ENCODE measurements at places on chromosomes 7 and 10.

DNA sequence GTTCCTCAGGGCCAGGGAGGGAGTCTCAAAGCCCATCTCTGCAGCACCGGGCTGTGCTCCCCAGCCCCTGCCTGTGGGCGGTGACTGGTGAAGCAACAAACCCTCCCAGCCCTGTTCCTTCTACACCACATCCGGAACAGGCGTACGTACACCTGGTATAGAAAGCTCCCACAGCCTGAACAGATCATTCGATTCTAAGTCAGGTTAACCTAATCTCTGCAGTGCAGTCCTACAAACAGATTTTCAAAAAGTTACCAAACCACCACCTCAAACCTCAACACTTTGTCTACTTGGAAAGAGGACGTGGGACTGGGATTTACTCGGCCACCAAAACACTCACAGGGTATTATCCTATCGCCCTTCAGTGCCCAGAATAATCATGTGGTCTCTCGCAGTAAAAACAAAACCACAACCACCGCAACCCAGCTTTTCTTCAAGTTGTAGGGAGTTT lies 238.4 kb downstream of the DIP2C start:
- DNase-seq, result peak; percentile 35

DNA sequence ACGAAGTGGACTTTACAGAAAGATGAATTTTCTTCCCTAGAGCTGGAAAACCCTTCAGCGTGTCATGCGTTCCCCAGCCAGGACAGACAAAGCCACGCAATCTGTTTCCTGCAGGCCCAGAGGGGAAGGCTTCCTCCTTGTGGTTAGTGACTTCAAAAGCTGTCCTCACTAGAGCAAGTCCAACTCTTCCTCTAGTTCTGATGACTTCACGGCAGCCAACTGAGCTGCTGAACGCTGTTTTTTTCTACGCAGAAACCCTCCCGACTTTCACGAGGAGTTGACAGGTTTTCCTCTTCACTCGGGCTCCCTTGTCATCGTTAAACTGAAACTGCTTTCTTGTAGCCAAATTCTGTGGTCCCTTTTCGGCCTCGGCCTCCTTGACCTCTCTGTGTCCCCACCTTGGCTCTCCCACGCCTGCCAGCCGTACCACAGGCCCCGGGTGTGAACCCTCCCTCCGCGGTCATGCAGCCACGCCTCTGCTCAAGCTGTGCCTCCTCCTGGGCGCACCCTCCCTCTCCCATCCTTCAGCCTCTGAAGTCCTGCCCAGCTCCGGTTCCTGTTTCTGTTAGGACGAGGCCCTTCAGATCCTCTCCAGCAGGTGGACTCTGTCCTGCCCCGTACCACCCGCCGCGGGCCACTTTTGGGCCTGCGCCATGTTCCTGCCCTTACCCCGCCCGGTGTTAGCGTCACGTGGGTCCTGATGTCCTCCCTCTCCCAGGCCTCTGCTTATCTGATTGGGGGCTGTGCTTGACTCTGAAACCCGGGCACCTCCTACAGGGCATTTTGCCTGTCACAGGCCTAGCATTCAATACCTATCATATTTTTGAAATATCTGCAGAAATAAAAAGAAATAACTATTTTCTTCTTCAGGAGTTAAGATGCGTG lies 39.3 kb downstream of the CUX1 start:
- DNase-seq, result peak; percentile 48

DNA sequence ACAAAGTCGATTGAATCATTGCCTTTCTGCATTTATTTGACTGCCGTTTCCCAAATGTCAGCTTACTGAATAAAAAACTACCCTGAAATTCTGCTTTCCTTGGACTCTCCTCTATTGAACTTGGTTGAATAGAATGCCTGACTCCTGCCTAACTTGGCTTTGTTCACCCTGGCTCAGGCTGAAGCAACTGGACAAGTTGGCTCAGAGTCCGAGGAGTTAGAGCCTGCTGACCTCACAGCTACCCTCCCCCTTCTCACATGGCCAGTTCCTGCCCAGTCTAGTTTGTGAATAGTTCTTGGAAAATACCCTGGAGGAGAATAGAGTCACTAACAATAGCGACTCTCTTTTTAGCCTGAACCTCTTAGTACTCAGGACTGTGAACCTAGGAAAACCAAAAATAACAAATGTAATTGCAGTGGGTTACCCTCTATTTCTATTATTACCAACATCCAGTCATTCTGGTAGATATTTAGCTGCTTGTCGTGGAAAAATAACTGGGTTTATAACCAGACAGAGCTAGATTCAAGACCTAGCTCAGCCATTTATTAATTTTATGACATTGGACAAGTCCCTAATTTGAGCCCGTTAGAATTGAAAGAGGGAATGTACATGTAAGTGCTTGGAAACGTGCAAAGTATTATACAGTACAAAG lies 17.3 kb upstream of the NRBF2 start:
- no peak for DNase-seq

DNA sequence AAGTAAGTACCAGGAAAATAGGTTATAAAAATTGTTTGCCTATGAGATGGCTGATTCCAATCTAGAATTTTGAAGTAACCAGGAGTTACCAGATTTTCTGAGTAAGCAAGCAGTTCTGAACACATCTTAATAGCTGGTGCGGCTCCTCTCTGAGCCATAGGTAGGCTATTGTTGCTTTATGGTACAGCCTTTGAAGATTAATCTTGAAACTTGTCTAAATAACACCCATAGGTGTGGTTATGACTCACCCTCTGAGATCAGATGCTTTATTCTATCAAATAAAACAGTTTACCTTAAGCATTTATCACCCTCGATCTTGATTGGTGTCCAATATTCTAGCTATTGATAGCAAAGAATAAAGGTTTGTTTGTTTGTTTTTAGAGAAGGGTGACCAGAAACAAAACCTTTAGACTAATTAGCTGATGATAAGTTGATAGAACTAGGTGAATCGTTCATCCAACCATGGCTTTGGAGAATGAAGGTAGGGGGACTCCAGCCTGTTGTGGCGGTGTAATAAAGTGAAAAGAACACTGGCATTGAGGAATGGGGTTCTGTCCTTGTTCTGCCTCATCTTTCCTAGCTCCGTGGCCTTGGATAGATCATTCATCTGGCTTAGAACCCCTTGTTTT lies 72.2 kb downstream of the VTI1A start:
- no peak for DNase-seq

GRCh38 chr7:100380196-100380595 lies 6.9 kb downstream of the PILRA start:
- DNase-seq, result no peak

DNA sequence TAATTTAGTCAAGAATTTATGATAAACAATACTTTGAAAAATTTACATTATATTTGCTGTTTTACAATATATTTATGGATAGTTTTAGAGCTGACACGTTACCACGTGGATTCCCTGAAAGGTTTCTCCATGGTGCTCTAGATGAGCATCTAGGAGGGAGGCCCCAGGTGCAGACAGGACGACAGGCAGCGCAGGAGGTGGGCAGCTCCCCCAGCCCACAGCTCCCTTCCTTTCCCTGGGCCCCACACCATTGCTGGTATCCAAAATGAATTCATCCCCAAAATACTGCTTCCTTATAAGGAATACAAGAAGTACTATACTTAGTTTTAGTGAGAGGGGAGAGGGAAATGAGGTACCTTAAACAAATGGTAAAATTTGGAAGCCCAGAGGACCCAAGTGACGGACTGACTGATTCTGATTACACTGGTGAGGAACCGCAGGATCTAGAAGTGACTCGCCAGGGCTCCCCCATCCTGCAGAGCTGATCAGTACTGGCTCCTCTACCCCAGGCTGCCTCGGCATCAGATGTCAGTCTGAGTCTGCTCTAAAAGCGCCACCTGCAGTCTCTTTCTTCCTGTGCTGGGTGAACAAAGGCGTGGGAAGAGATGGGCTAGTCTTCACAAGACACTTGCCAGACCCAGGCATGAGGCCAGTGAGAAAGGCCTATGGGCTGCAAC lies 89.2 kb downstream of the DLG5 start:
- peak; percentile 27 for DNase-seq

GRCh38 chr7:147041438-147041837 lies 924.8 kb downstream of the CNTNAP2 start:
- no peak for DNase-seq

- no peak for DNase-seq
These were observed 140.6 kb downstream of the KIAA1217 start for GRCh38 chr10:24349379-24350001.

DNA sequence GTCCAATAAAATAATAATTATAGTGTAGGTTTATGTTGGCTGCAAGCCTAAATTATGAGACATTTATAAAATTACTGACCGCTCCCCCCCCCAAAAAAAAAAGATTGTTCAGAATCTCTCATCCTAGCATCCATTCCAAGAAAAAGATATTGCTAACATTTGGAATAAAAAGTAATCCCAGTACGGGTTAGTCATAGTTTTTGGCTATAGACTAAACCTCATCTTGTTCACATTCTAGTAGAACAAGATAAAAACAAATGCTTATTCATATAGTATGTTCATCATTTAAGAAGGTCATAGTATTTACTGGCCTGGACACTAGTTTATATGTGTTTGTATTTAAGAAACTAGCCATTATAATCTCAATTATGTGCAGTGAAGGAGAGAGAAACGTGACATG lies 44.0 kb downstream of the ADK start:
- no peak for DNase-seq

DNA sequence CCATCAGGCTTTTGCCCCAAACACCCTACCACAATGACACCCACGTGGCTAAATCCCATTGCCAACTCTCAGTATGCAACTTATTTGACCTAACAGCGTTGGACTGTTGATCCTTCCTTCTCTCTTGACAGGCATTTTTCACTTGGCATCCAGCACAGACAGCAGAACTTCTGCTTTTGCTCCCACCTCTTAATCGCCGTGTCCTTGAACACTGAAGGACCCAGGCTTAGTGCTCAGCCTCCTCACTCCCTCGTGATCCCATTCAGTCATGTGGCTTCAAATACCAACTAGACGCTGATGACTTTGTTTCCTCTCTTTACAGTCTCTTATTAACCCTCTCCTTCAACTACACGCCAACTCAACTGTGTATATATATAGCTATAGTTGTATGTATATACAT lies 25.0 kb downstream of the ZFAND2A start:
- no peak for DNase-seq

DNA sequence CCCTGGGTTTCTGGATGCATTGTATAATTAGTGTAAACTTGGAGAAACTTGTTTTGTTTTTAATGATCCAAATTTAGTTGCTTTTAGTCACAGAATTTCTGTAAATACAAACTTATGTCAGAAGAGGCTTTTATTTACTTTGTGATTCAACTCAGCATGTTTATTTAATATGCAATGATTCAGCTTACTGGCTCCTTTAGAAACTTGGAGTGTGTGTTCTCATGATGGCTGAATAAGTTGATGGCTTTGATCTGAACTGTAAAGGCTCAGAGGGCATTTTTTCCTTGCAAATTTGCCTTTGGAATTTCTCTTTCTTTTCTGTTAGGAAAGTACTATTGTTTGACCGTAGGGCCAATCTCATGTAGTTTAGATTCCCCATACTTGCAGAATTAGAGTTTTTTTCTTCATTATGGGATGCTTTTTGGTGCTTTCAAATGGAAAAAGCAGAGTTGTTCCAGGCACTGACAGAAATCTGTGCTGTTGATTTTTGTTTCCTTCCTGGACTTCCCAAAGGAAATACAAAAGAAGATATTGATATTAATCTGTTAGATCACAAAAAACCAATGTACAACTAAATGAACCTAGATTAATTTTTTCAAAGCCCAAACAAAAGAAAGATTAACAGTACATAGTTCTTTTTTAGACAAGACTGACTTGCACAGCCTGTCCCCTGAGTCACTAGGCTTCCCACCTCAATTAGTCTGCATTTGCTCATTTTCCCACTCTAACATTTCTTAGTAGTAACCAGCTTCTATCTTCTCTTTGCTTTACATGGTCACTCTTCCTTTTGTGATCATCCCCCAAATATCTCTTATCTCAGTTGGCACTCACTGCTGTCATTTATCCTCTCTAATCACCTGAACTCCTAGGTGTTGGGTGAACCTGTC lies 96.8 kb upstream of the AGR3 start:
- DNase-seq, result no peak
